ENCODE measurements at places on chromosomes 5 and 9. TPM values are rescaled to one million over a fixed set of nuclear protein-coding genes. Genes with fewer than 3 reads are reported as not detected.
A peak's percentile ranks its signal among the peaks of the same experiment; 100 is the strongest.

GRCh38 chr9:116792271-116792670 lies 105.2 kb downstream of the TRIM32 start:
- DNase-seq: no peak

The CD72 gene
- 1.9 TPM for total RNA-seq

DNA sequence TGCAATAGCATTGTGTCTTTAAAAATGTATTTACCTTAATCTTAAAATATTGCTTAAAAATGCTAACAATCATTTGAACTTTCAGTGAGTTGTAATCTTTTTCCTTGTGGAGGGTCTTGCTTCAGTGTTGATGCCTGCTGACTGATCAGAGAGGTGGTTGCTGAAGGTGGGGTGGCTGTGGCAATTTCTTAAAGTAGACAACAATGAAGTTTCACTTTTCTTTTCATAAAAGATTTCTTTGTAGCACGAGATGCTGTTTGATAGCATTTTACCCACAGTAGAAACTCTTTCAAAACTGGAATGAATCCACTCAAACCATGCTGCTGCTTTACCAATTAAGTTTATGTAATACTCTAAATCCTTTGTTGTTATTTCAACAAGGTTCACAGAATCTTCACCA lies 50.8 kb downstream of the NR3C1 start:
- DNase-seq: no peak

DNA sequence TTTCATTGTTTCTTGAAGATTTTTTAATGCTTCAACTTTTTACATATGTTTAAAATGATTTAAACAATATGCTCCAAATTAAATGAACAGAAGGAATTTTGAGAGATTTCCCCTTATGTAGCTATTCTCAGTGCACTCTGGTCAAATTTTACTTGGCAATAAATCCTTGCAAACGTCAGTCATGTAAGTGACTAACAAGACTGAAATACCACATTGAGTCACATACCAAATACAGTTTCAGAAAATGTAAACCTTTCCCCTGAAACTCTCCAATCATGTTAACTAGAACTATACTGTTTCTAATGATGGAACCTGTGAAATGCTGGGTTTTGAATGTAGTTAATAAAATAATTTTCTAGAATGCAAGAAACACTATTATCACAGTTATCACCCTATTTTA lies 29.6 kb downstream of the SAR1B start:
- peak; percentile 54 for DNase-seq

The LCN10 gene
- not detected for total RNA-seq

DNA sequence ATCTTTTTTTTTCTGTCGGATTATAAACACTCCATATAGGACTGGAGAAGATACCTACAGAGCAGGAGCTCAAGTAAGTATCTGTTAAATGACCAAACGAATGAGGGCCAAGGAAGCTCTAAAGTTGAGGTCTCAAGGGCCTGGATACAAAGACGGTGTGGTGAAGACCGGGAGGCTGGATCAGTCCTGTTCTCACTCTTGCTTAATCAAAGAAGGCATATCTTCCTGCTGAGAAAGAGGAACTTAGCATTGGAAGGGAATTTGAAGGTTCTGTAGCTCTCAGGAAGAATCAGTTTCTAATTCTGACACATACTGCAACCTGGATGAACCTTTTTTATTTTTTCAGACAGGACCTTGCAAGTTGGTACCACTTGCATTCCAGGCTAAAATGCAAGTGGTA lies 28.3 kb upstream of the PAX5 start:
- DNase-seq: no peak

The SMIM33 gene
- total RNA-seq: not detected

The SAXO1 gene
- total RNA-seq: 0.18 TPM

GRCh38 chr5:157303667-157304327 lies 37.9 kb downstream of the CYFIP2 start:
- DNase-seq: no peak

GRCh38 chr9:128683340-128684064 lies 5.5 kb upstream of the SET start:
- DNase-seq: peak; percentile 56

The RNF20 gene
- total RNA-seq: 59.9 TPM

- no peak for DNase-seq
These were observed 434.0 kb downstream of the GADD45G start for GRCh38 chr9:90038763-90039162.

GRCh38 chr5:94217216-94217615 lies 401.2 kb downstream of the KIAA0825 start:
- no peak for DNase-seq

The CDH6 gene
- total RNA-seq: 7.4 TPM

DNA sequence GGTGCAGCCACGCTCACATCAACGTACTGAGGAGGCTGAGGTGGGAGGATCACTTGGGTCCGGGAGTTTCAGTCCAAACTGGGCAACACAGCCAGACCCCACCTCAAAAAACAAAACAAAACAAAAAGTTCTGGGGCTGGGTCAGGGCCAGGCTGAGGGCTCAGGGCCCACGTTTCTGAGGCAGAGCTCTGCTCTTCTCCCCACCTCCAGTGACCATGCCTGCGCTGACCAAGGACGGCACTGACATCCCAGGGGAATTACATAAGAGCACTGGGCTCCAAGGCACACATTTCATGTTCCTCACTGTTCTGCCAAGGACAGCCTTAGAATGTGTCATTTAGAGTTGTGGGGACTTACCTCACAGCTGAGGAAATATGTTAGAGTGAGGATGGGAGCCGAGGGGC lies 40.4 kb upstream of the TESK1 start:
- DNase-seq: no peak

The CDO1 gene
- total RNA-seq: 7.0 TPM

The CD74 gene
- 0.41 TPM for total RNA-seq

- DNase-seq: no peak
These were observed 165.0 kb upstream of the ERCC6L2 start for GRCh38 chr9:95710446-95710845.

DNA sequence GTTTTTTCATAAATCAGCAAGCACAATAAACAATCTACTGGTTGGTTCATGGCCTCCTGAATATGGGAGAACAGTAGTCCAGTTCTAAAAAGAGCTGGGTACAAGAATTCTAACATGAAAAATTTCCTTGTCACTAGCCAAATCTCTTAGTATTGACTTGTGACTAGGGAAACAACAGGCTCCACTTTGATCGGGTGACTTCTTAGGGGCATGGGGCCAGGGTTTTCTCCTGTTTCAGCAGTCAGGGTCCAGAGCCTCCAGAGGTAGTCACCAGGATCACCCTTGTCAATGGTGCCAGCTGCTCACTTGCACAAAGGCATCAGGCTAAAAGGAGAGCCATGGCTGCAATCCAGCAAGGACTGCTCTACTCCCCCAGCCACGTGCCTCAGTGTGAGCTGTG lies 38.1 kb downstream of the LPAR1 start:
- no peak for DNase-seq

- no peak for DNase-seq
These were observed 307.7 kb upstream of the TLE4 start for GRCh38 chr9:79264041-79264440.

The CDHR2 gene
- not detected for total RNA-seq

GRCh38 chr5:135747824-135748223 lies 86.6 kb upstream of the SLC25A48 start:
- DNase-seq: no peak

DNA sequence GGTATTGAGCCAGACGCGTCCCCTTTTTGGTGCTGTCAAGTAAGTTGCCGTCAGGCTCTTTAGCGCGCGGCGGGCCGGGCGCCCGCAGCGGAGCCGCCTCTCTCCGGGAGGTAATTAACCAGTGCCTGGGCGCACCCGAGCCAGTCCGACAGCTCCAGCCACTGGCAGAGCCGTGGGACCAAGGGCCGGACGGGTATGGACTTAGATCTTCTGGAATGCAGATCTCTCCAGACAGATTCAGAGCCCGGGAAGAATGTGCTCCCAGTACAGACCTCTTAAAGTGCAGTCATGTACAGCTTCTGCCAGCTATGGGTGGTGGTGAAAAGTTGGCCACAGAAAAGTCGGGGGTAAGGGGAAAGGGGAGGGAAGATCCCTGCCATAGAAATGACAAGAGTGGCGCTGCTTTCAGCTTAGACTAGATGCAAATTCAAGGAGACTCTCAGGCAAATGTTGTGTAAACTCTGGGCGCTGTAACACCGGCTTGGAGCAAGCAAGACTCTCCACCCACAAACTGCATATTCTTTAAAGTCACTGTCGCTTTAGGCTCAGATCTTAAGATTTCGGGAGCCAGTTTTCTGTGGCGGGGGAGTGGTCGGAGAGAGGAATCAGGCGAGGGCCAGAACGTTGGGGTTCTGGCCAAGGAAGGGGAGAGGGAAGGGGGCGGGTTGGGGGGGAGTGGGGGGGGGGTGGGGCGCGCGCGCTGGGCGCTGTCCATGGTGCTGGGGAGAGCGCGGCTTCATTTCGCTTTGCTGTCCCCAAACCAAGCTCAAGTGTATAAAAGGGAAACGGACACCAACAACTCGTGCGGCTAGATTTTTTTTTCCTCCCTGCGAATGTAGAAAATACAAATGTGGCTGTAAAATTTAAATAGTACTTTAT lies 29.2 kb downstream of the NR2F1 start:
- DNase-seq: no peak

GRCh38 chr5:124087752-124088151 lies 575.8 kb downstream of the CSNK1G3 start:
- DNase-seq: no peak

DNA sequence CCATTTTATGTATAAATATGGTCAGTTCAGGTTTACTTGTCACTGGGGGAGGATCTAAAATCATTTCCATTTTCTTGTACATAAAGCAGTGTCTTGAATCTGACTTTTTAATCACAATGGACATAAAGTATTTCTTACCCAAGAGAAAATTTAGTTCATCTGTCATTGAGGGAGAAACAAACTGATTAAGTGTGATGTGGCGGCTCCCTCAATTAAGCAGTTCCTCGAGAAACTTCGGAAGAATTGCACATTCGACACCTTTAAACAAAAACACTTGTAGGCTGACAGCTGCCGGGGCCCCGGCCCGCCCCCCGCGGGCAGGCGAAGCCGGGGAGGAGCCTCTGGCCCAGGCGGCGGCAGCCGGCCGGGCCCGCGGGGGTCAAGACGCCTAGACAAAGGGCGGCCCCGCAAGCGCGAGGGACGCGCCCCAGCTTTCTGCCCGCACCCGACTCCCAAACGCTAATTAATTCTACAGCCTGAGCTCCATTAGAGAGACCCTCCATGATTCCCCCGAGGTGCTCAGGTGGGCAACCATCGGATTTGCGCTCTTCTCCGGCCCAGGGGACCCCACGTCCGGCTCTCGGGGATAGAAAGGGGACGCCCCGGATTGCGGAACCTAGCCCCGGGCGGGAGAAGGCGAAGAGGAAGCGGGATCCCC lies 750 bp downstream of the TRIM36 start:
- no peak for DNase-seq

The FBXL7 gene
- total RNA-seq: 12.6 TPM

GRCh38 chr9:100579665-100580064 lies 1.8 kb downstream of the CAVIN4 start:
- DNase-seq: peak; percentile 70

GRCh38 chr9:85151741-85152140 lies 482.2 kb downstream of the NTRK2 start:
- no peak for DNase-seq

GRCh38 chr9:71003346-71003745 lies 118.1 kb downstream of the TRPM3 start:
- DNase-seq: no peak

The PCDHB7 gene
- 0.63 TPM for total RNA-seq

DNA sequence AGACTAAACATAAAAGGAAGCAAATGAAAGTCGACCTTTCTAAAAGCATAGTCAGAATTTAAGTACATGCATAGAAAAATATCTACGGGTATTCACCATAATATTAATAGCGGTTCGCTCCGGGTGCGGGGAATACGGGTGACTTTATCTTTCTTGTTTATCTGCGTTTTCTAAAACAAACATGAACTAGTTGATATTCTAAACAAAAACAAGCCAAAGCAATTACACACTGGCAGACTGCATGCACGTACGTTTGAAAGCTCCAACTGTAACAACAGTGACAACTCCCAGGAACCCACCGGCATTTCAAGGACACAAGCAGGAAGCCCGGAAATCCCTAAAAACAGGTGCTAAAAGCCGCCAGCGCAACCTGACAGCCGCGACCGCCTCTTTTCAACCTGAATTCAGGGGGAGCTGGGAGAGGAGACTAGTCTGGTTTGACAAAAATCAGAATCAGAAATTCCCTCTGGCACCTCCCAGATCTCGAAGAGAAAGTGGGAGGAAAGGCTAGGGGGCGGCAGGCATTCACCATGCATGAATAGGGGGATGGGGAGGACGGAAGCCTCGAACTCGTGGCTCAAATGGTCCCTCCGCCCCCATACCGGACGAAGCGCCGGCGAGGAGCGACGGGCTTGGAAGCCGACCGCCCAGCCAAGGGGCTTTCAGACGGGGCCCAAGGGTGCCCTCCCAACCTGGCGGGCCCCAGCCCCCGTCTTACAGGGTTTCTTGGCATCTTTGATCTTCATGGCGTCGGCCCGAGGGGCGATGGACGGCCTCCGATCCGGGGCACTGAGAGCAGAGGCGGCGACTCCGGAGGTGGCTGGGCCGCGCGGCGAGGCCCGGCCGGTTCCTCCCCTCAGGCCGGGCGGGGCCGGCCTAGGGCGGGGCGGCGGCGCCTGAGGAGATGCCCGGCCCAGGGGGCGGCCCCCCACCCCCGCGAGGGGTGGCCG lies at the start of gene PANK3:
Gene PANK3 (minus strand): TSS at position 831 of the 950 bp plus-strand sequence. CDS start 85 bp downstream, at position 746.
- peak; percentile 70 for DNase-seq

GRCh38 chr5:169893571-169893970 lies 86.7 kb downstream of the INSYN2B start:
- peak; percentile 75 for DNase-seq

The DMRT3 gene
- total RNA-seq: not detected

GRCh38 chr5:37662362-37662761 lies 177.5 kb downstream of the GDNF start:
- no peak for DNase-seq

Data from fibroblast of the aortic adventitia (primary cell).